ENCODE measurements at places on chromosomes 7 and 10.

- no peak for DNase-seq
Observed at GRCh38 chr10:112454910-112455779, 8.1 kb downstream of the VTI1A start.

GRCh38 chr10:535051-535450 is 154.4 kb downstream of the DIP2C start:
- no peak for DNase-seq

DNA sequence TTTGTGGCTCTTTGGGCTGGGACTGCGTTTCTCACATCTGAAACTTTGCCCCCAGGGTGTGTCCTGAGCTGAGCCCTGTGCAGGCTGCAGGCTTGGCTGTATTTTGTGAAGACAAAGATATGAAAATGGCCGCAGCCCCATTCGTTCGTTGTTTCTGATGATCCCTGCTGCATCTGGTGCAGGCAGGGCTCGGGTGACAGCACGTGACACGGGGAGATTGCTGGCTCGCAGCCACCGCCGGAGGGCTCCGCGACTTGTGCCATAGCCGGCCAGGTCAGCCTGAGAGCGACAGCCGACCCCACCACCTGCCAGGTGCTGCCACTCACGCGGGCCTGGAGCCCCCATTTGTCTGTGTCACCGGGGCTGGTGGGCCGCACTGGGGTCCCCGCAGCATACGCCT is 81.3 kb downstream of the ZRANB1 start:
- DNase-seq = no peak

GRCh38 chr7:112290065-112290464 is 83.6 kb downstream of the ZNF277 start:
- peak; percentile 65 for DNase-seq

DNA sequence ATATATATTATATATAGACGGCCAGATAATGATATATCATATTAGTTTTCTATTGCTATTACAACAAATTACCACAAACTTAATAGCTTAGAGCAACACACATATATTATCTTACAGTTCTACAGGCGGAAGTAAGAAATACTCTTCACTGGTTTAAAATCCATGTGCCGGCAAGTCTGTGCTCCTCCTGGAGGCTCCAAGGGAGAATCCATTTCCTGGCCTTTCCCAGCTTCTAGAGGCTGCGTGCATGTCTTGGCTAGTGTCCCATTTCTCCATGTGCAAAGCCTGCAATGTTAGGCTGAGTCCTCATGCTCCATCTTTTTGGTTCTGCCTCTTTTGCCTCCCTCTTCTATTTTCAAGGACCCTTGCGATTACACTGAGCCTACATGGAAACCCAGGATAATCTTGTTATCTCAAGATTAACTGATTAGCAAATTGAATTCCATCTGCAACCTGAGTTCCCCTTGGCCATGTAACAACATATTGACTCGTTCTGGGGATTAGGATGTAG is 23.9 kb upstream of the PNLIPRP3 start:
- no peak for DNase-seq

- DNase-seq = no peak
Observed at GRCh38 chr7:109276348-109276747, 706.7 kb downstream of the DNAJB9 start.

GRCh38 chr7:131335639-131336381 is 8.1 kb downstream of the MKLN1 start:
- no peak for DNase-seq

- peak; percentile 18 for DNase-seq
Observed at GRCh38 chr7:96300502-96300901, 21.4 kb downstream of the SLC25A13 start.

- no peak for DNase-seq
Observed at GRCh38 chr7:22447762-22448161, 52.2 kb downstream of the STEAP1B start.

GRCh38 chr7:157508477-157508881 is 171.7 kb downstream of the DNAJB6 start:
- no peak for DNase-seq

GRCh38 chr10:116490028-116490662 is 55.6 kb upstream of the PNLIP start:
- DNase-seq = peak; percentile 28

GRCh38 chr7:47292832-47293309 is 289.0 kb downstream of the TNS3 start:
- DNase-seq = peak; percentile 31

- peak; percentile 76 for DNase-seq
Observed at GRCh38 chr7:47634273-47634672, 52.4 kb upstream of the TNS3 start.

DNA sequence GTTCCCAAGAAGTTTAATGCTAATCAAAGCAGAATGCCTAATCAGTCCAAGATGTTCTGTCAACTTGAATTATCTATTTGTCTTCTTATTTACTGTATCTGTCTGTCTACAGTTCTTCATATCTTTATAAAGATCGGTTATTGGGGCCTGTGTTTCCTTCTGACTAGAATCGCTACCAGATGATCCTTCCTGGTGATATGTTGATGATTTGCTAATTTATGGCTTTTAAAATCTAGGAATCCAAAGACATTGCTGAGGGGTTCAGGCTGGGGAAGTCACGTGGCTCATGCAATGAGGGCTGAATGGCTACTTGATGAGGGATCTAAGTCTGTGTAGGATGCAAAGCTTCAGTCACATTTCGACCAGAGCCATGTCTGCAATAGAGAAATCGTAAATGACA is 536.3 kb downstream of the KCNMA1 start:
- no peak for DNase-seq

GRCh38 chr10:23053036-23053435 is 42.3 kb upstream of the MSRB2 start:
- no peak for DNase-seq

GRCh38 chr7:155254018-155254417 is 43.7 kb upstream of the INSIG1 start:
- DNase-seq = no peak

GRCh38 chr10:44752451-44753441 is 158.4 kb upstream of the TMEM72 start:
- peak; percentile 97 for DNase-seq

- DNase-seq = no peak
Observed at GRCh38 chr7:112116894-112117293, 89.3 kb downstream of the DOCK4 start.

DNA sequence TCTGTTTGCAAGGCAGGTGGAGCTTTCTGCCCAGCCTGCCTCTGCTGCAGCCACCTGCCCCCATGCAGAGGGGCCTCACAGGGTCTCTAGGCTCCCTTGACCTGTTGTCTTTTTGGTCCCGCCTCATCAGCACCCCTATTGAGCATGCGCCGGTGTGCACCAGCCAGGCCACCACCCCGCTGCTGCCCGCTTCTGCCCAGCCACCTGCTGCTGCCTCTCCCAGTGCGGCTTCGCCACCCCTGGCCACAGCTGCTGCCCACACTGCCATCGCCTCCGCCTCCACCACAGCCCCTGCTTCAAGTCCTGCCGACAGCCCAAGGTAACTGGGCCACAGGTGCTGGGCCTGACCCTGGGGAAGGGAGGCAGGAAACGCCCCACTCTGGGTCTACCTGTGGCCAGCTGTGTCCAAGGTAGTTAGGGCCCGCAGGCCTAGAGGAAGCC is 38.1 kb downstream of the LDB3 start:
- DNase-seq = no peak

DNA sequence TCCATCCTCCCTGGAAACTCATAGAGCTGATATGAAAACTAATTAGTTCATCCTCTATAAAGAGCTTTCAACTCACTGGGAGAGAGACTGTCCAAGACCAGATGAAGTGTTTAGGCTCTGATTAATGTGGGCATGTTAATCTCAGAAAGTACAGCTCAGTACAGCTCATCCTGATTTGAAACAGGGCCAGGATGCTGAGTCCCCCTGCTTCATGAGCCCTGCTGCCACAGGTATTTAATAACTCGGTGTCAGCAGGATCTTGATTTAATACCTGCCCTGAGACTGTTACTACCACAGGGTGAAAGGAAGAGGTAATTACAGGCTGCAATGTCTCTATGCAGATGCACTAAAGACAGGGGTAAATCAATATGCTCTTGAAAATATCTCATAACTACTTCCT is 10.8 kb downstream of the LMOD2 start:
- DNase-seq = no peak

GRCh38 chr10:61897671-61898434 is 3.6 kb upstream of the ARID5B start:
- peak; percentile 71 for DNase-seq

DNA sequence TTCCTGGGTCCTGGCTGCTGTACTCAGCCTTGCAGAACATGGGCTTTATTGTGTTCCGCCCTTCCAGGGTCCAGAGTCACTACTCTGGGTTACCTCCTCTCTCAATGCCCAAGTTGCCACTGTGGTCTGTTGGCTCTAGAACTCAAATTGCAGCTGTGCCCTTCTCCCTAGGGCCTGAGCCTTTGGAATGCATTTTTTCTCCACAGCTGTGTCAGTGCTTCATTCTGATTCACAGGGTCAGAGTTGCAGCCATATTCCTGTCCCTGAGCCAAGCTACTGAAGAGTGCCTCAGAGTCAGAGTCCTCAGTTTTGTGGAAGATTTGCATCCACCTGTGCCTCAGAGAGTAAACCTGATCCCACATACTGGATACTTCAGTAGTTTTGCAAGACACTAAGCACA is 167.5 kb downstream of the ITGB1 start:
- peak; percentile 26 for DNase-seq

GRCh38 chr10:112954974-112955581 is 5.0 kb downstream of the TCF7L2 start:
- DNase-seq = no peak

DNA sequence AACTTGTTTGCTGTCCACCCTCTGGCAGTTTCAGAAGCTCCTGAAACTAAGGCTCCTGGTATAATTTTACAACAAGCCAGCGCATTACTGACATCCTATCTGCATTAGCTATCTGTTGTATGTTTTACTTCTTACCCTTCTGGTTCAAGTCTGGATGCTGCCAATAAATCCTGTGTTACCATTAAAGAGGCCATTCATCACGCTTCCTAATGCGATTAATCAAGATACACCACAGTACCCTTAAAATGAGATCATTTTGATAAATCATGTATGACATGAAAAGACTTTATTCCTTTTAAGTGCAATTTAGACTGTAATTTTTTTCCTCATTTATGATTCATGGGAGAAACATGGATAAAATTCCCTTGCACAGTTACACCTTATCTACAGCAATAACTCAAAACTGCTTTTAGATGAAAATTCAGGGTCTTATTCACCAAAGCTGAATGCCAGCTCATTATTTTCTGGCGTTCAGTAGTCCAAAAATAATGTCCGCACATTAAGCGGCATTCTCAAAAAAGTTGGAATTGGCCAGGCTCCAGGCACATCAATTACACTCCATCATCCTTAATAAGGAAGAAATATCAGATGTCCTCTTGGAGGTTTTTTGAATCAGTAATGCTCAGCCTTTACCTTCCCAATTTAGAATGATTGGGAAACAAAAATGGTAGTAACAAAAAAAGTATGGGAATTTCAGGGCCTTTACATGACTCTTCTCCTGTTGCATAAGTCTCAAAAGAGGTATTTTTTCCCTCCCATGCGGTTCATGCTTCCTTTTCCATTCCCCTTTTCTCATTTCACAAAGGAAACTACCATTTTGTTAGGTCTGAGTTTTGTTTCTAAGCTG is 878.5 kb downstream of the LRMDA start:
- DNase-seq = peak; percentile 15

Data from iris pigment epithelial cell (primary cell).